ENCODE measurements at places on chromosomes 5 and 9. TPM values are rescaled to one million over a fixed set of nuclear protein-coding genes. Genes with fewer than 3 reads are reported as not detected.

DNA sequence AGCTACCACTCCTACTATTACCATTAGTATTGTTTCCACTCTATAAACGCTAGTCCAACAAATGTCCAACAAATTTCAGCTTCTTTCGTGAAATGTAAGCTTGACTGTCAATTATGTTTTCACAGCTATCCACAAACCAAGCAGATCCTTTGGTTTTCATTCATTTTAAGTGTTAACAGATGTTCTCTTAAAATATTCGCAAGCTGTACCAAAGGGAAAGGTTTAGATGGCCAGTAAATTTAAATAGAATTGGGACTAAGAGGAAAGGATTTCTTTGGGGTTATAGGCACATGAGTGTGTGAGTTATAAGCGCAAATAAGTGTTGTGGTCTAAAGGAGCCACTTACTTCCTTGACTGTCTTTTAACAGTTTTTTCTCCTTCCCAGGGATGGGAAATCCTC, 136.8 kb upstream of the ADRA1B start:
- no peak overlapping the region for H3K4me3 ChIP-seq
- no peaks in the 10 kb centered on the region for H3K27me3 ChIP-seq
- H3K4me1 ChIP-seq: peaks cover 2% of the 10 kb centered on the region
- peak; percentile 48 for DNase-seq

DNA sequence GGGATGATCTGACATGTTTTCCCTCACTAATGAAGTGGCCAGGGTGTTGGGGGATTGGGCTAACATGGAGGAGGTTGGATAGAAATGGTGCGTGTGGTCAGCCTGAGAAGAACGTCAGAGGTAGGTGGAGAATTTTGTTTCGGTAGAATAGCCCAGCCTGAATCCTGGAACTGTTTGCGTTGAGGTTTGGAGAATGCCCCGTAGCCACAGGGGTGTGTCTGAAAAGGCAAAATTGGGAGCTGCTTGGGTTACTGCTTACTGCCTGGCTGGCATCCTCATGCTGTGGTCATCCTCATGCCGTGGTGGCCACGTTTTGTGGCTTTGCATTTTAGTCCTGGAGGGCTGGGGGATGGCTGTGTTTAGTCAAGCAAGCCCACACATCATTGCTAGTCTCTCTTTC, 236.9 kb downstream of the GOLPH3 start:
- no peaks in the 10 kb centered on the region for H3K4me1 ChIP-seq
- no peak overlapping the region for H3K4me3 ChIP-seq
- no peaks in the 10 kb centered on the region for H3K36me3 ChIP-seq
- H3K27me3 ChIP-seq: peaks cover 5% of the 10 kb centered on the region
- no peak overlapping the region for H3K27ac ChIP-seq
- no peak for DNase-seq

PTPN3 gene
- 1.4 TPM for polyA plus RNA-seq

GRCh38 chr9:95772320-95773052, 103.0 kb upstream of the ERCC6L2 start:
- no peak overlapping the region for H3K4me3 ChIP-seq
- peak; percentile 73 for DNase-seq
- H3K4me1 ChIP-seq: peaks cover 11% of the 10 kb centered on the region
- H3K27me3 ChIP-seq: peaks cover 2% of the 10 kb centered on the region
- H3K36me3 ChIP-seq: no peaks in the 10 kb centered on the region

WASHC1 gene
- 4.6 TPM for polyA plus RNA-seq

DNA sequence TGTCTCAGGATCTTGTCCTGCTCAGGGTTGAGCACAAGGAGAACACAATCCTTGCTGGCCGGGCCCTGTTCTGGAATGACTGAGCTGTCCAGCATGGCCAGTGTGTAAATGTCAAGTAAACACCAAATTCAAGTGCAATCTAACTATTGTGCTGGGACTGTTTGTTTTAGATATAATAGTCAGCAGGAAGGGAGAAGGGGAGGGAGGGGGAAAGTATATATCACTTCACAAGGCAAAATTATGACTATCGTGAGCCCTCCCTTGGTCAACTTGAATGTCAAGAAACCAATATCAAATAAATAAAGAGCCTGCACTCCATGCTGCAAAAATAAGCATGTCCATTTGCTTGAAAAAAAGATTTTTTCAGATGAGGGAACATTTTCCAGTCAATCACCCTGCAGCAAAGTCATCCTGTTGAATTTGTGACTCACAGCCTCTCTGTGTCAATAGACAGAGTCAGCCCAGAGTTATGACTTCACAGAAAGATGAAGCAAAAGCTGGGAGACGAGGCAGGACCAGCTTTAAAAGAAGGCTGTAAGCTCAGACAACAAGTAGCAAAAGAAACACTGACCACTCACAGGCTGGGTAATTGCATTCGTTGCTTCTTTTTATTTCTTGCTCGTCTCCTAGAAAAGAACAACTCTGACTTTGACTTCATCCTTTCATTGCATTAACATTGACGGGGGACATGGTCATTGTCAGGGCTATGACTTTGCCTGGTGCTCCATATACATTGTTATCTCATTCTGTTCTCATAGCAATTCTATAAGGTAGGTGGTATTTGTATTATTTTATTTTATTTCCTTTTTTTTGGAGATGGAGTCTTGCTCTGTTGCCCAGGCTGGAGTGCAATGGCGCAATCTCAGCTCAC, 15.3 kb upstream of the KLF4 start:
- no peaks in the 10 kb centered on the region for H3K36me3 ChIP-seq
- DNase-seq: peak; percentile 83
- no peaks in the 10 kb centered on the region for H3K27me3 ChIP-seq
- H3K4me3 ChIP-seq: no peak overlapping the region
- H3K27ac ChIP-seq: peak overlapping the region; percentile 75
- peaks cover 10% of the 10 kb centered on the region for H3K4me1 ChIP-seq

GRCh38 chr5:118902656-118903438, 85.5 kb downstream of the DTWD2 start:
- no peak overlapping the region for H3K27ac ChIP-seq
- H3K4me1 ChIP-seq: no peaks in the 10 kb centered on the region
- no peak for DNase-seq
- H3K36me3 ChIP-seq: no peaks in the 10 kb centered on the region
- H3K27me3 ChIP-seq: no peaks in the 10 kb centered on the region
- no peak overlapping the region for H3K4me3 ChIP-seq

GRCh38 chr9:118929287-118929686, 439.9 kb downstream of the BRINP1 start:
- H3K36me3 ChIP-seq: no peaks in the 10 kb centered on the region
- no peaks in the 10 kb centered on the region for H3K27me3 ChIP-seq
- H3K4me3 ChIP-seq: no peak overlapping the region
- no peak overlapping the region for H3K27ac ChIP-seq
- DNase-seq: no peak
- H3K4me1 ChIP-seq: no peaks in the 10 kb centered on the region

FOXD4 gene
- 0.06 TPM for polyA plus RNA-seq

FOXD4L3 gene
- polyA plus RNA-seq: not detected

DNA sequence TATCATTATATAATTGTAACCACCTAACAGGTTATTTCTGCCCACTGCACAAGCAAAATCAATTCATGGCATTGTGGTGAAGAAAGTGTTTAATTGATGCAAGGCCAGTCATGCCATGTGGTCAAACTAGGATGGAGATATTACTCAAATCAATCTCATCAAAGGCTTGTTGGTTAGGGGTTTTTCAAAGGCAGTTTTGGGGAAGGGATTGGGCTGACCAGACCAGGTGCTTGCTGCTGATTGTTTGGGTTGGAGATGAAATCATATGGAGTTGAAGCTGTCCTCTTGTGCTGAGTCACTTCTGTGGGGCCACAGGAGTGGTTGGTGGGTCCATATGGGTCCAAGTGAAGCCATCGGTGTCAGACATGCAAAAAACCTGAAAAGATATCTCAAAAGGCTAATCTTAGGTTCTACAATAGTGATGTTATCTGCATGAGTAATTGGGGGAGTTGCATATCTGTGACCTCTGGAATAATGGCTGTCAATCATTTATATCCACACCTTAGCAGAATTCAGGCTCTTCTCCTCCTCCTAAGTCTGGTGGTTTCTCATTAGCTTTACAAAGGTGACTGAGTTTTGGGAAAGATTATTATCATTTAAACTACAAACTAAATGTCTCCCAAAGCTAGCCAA, 44.9 kb downstream of the HMGCS1 start:
- H3K36me3 ChIP-seq: no peaks in the 10 kb centered on the region
- no peak overlapping the region for H3K27ac ChIP-seq
- peaks cover 5% of the 10 kb centered on the region for H3K27me3 ChIP-seq

LAMC3 gene
- polyA plus RNA-seq: 1.4 TPM

IL13 gene
- not detected for polyA plus RNA-seq

SUSD3 gene
- polyA plus RNA-seq: 0.17 TPM

DNA sequence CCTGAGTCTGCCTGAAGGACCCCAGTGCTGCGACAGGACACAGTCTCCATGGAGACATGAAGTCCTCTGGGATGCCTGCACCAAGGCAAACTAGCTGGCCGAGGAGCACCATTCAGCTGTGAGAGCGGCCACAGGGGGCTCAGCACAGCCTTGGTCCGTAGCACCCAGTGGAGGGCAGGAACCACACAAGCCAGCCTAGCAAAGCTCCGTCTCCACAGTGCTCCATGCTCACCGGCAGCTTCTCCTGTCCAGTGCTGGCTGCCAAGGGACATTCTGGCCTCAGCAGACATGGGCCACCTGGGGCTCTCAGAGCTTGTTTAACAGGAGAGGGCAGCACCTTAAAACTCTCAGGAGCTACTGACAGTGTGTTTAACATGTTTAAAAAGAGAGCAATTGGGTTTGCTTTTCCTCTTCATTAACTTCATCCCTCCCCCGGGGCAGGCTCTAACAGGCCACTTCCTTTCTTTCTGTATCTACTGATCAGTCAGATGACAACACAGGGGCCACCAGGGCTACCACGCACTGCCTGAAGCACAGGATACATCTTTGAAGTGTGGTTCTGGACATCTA, 57.0 kb downstream of the SECISBP2 start:
- H3K4me1 ChIP-seq: no peaks in the 10 kb centered on the region
- H3K27ac ChIP-seq: no peak overlapping the region
- no peak for DNase-seq
- no peaks in the 10 kb centered on the region for H3K36me3 ChIP-seq
- H3K27me3 ChIP-seq: no peaks in the 10 kb centered on the region

DNA sequence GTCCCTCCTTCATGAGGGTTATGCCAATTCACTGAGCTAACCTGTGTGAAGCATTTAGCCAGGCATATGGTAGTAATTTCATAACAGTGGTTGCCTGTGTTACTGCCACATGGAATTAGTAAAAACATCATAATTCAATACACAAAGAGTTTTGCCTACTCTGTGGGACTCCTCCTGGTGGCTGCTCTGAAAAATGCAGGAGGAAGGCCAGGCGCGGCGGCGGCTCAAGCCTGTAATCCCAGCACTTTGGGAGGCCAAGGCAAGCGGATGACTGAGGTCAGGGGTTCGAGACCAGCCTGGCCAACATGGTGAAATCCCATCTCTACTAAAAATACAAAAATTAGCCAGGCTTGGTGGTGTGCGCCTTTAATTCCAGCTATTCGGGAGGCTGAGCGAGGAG, 547.3 kb downstream of the CDK5RAP2 start:
- no peak overlapping the region for H3K4me3 ChIP-seq
- H3K27me3 ChIP-seq: no peaks in the 10 kb centered on the region
- DNase-seq: no peak
- H3K27ac ChIP-seq: no peak overlapping the region
- no peaks in the 10 kb centered on the region for H3K36me3 ChIP-seq

GRCh38 chr9:94802251-94802650, 75.8 kb downstream of the AOPEP start:
- no peak for DNase-seq
- H3K27ac ChIP-seq: no peak overlapping the region
- H3K4me1 ChIP-seq: peaks cover 23% of the 10 kb centered on the region
- H3K36me3 ChIP-seq: no peaks in the 10 kb centered on the region
- no peak overlapping the region for H3K4me3 ChIP-seq

DNA sequence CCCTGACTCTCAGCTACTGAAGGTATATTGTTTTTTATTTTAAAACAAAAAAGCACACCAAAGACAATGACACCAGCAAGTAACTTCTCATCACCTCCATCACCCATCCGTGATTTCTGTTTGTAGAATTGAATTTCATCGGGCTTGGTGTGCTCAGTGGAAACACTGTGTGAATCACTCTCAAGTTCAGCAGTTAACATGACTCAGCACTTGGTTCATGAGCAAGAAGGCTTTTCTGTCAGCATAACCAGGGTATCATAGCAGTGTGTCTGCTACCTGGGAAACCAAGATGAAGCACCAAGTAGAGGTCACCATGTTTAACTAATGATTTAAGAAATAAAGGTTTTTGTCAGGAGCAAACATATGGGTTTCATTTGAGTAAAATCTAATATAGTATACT, 123.7 kb downstream of the INSYN2B start:
- no peaks in the 10 kb centered on the region for H3K36me3 ChIP-seq
- H3K27me3 ChIP-seq: no peaks in the 10 kb centered on the region
- H3K4me3 ChIP-seq: no peak overlapping the region

GRCh38 chr5:39578887-39579497, 154.2 kb upstream of the DAB2 start:
- no peak overlapping the region for H3K4me3 ChIP-seq
- no peaks in the 10 kb centered on the region for H3K27me3 ChIP-seq
- no peaks in the 10 kb centered on the region for H3K4me1 ChIP-seq
- DNase-seq: peak; percentile 67
- H3K36me3 ChIP-seq: no peaks in the 10 kb centered on the region

DNA sequence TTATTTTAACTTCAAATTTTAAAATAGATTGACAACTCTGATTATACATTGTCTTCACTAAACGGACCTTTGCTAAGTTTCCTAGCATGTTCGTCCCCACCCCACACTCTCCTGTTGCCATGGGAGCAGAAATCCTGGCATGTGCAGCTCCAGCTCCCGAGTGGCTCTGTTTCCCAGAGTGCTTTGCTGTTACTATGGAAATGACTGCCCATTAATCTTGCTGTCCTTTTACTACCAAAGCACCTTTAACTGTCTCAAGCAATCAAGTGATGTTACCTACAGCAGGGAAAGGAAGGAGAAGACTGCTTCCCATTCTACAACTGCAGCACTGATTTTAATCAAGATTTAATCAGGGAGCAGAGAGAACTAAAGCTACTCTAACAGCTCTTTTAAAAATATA, 212.0 kb upstream of the KIF2A start:
- H3K4me3 ChIP-seq: no peak overlapping the region
- DNase-seq: peak; percentile 67

DNA sequence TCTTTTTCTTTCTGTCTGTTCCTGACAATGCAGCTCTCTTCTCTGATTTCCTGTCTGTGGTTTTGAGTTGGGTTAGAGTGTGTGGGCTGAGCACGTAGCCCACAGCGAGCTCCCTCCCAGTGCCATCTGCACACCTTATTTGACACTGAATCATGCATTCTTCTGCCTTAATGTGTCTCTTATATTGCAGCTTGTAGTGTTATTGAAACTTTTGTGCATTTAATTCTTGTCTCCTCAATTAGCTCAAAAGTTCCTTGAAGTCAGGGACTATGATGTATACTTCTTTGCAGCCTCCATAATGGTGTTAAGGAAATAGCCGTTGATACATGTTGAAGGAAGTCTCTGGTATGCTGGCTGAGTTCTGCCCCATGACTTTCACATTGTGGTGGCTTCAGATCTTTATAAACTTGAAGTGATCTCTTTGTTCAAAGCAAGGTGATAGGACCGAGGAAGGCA, 576.2 kb upstream of the CLINT1 start:
- H3K27me3 ChIP-seq: no peaks in the 10 kb centered on the region
- peak; percentile 79 for DNase-seq
- H3K4me1 ChIP-seq: no peaks in the 10 kb centered on the region
- H3K27ac ChIP-seq: no peak overlapping the region

OR13C4 gene
- not detected for polyA plus RNA-seq

- peak; percentile 42 for DNase-seq
- H3K27ac ChIP-seq: no peak overlapping the region
- H3K36me3 ChIP-seq: no peaks in the 10 kb centered on the region
- no peaks in the 10 kb centered on the region for H3K27me3 ChIP-seq
Measured at GRCh38 chr5:118937393-118938061, 50.8 kb downstream of the DTWD2 start.

FEM1C gene
- 26.4 TPM for polyA plus RNA-seq

GRCh38 chr5:176612855-176613254, 2.9 kb upstream of the GPRIN1 start:
- H3K4me3 ChIP-seq: no peak overlapping the region
- H3K4me1 ChIP-seq: peaks cover 30% of the 10 kb centered on the region
- no peaks in the 10 kb centered on the region for H3K36me3 ChIP-seq
- DNase-seq: no peak
- no peak overlapping the region for H3K27ac ChIP-seq
- H3K27me3 ChIP-seq: no peaks in the 10 kb centered on the region

Measured in fibroblast of lung (primary cell).